ENCODE measurements at places on chromosomes 7 and 10. TPM values are rescaled to one million over a fixed set of nuclear protein-coding genes. Genes with fewer than 3 reads are reported as not detected.

Gene HKDC1
- 42.0 TPM for total RNA-seq

Gene DUSP5
- 76.2 TPM for total RNA-seq

Gene TLL2
- 3.3 TPM for total RNA-seq

Gene MRC1
- not detected for total RNA-seq

Gene HEPACAM2
- not detected for total RNA-seq

Gene H2BK1
- not detected for total RNA-seq

Gene NRG3
- total RNA-seq = 0.58 TPM

Gene CUZD1
- total RNA-seq = 1.0 TPM

Gene GHITM
- 187 TPM for total RNA-seq

Gene NPC1L1
- 0.23 TPM for total RNA-seq

Gene PIP
- not detected for total RNA-seq

Gene GNG11
- 43.6 TPM for total RNA-seq

Gene JCAD
- total RNA-seq = 7.3 TPM

Gene BEND7
- total RNA-seq = 25.9 TPM

Gene GFRA1
- 42.7 TPM for total RNA-seq

All from epithelial cell of proximal tubule (primary cell).